Astrocyte of the spinal cord (primary cell): ENCODE measurements at places on chromosomes 3 and 15.
A peak's percentile ranks its signal among the peaks of the same experiment; 100 is the strongest.

DNA sequence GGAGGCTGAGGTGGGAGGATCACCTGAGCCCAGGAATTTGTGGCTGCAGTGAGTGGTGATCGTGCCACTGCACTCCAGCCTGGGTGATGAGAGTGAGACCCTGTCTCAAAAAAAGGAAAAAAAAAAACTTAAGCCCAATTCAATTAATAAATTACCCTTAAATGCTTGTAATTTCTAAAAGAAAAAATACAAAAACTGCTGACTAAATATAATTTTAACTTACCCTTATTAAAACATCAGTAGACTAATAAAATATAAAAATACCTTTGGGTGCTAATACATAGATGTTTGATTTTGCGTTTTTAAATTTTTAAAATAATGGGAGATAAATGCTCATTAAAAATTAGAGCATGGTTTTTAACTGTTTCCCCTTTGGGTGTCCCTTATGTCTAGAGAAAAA is 17.5 kb upstream of the SLC25A26 start:
- no peak for DNase-seq

- no peak for DNase-seq
These were observed 29.2 kb upstream of the SV2B start for GRCh38 chr15:91070872-91071271.

GRCh38 chr15:48869966-48870365 is 8.0 kb upstream of the EID1 start:
- no peak for DNase-seq

GRCh38 chr3:74121761-74122160 is 492.7 kb downstream of the CNTN3 start:
- DNase-seq: no peak

DNA sequence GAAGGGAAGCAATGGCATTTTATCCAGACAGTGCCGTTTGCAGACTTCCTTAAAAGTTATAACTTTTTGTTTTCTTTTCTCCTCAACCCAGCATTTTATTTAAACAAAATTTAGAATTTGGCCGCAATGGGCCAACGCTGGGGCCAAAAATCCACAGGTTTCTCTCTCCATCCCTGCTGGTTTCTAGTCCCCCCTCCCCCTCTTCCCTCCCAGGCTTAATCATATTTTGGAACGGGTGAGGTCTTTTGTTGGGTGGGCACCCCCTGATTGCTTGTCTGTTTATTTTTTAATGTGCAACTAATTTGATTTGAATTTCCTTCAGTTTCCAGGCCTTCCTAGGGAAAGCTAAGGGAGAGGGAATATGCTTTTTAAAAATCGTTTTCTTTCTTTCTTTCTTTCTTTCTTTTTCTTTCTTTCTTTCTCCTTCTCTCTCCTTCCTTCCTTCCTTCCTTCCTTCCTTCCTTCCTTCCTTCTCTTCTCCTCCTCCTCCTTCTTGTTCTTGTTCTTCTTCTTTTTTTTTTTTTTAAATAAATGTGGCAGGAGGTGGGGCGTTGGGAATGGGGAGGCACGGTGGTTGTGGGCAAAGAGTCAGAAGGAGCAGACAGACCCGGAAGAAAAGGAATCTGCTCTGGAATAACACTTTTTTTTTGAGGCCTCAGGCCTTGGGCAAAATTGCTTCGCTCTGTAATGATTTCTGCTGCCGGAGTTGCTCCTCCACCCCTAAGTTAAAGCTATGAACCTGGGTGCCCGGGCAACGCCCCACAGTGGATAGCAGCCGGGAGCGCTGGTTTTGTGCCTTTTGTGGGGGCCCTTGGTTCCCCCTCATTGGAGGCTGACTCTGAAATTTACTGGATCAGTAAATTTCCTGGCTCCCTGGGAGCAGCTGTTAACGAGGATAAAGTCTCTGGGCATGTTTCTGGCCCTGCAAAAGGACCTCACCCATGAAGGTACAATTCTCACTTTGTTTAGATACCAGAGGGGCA is 1.9 kb downstream of the FNDC3B start:
- DNase-seq: peak; percentile 54

GRCh38 chr3:100710261-100710968 is 1.1 kb downstream of the TFG start:
- DNase-seq: peak; percentile 70

DNA sequence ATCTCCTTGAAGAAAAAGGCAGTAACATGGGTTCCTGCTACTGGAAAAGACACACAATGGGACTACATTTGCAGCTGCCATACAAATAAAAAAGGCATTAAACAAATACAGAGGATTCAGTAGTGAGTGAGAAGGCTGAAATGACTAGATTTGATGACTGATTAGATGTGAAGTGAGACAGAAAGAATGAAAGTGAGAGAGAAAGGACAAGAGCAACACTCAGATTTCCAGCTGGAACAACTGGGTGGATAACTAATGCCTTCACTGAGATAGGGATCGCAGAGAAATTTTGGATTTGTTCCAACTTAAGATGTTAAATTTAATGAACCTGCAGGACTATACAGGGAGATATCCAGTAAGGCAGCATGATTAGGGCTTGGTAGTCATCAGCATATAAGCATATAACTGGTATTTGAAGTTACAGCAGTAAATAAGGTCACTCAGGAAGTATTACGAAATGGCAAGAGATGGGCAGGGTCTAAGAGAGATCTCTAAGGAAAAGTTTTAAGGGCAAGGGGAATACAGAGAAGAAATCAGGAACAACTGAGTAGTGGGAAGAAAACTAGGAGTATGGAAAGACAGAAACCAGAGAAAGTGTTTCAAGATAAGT is 8.2 kb downstream of the OSBPL11 start:
- no peak for DNase-seq

GRCh38 chr3:72265256-72266015 is 480.5 kb upstream of the PROK2 start:
- DNase-seq: no peak

DNA sequence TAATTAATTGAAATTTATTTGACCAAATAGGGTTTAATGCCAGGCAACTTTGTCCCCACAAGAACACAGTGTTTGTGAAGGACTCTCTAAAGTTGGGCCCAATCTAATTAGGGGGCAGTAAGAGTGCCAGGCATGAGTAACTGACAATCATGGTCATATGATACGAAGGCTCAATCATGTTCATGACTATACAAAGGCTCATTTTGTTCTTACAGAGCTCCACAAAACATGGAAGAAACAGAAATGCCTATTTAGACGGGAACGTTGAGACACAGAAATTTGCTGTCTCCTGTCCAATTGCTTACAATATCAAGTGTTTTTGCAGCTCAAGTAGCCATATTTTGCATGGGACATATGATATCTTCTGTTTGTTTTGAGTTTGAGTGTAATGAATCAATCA is 391.1 kb downstream of the SI start:
- no peak for DNase-seq

DNA sequence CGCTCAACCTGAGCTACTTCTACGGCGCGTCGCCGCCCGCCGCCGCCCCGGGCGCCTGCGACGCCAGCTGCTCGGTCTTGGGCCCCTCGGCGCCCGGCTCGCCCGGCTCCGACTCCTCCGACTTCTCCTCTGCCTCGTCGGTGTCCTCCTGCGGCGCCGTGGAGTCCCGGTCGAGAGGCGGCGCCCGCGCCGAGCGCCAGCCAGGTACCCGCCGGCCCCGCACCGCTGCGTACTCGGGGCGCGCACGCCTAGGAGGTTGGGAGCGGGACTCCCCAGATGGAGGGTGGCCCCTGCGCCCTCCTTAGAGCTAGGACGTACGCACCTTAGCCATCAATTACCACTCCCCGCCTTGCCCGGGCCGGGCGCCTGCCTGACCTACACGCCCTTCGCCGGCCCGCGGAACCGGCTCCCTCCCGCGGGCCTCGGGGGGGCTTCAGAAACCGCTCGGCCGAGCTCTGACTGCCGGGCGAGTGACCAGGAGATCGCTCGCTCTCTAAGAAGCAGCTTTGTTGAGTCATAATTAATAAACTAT is 466 bp downstream of the NFKBIZ start:
- no peak for DNase-seq

- DNase-seq: peak; percentile 51
These were observed 2.9 kb downstream of the GNAT1 start for GRCh38 chr3:50194128-50194902.

DNA sequence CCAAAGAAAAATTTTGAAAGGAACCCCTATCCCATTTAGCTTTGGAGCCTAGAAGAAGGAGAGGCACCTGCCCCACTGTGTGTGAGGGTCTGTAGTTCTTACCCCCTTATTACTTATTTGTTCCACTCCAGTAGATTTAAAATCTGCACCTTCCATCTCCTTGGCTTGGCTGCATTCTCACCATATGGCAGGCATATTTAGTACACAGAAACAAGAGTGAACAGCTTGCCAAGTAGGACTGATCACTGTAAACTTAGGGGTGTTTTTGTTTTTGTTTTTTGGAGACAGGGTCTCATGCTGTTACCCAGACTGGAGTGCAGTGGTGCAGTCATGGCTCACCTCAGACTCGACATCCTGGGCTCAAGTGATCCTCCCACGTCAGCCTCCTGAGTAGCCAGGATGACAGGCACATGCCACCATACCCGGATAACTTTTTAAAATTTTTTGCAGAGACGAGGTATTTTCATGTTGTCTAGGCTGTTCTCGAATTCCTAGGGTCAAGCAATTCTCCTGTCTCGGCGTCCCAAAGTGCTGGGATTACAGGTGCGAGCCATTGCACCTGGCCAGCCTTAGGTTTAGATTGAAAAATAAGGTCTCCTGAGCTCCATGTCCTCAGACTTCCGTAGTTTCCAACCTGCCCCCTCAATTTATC is 14.1 kb upstream of the ANXA2 start:
- DNase-seq: no peak

GRCh38 chr3:145911016-145911415 is 250.0 kb downstream of the PLOD2 start:
- DNase-seq: peak; percentile 26

- DNase-seq: no peak
These were observed 11.2 kb upstream of the LMAN1L start for GRCh38 chr15:74801311-74801997.

DNA sequence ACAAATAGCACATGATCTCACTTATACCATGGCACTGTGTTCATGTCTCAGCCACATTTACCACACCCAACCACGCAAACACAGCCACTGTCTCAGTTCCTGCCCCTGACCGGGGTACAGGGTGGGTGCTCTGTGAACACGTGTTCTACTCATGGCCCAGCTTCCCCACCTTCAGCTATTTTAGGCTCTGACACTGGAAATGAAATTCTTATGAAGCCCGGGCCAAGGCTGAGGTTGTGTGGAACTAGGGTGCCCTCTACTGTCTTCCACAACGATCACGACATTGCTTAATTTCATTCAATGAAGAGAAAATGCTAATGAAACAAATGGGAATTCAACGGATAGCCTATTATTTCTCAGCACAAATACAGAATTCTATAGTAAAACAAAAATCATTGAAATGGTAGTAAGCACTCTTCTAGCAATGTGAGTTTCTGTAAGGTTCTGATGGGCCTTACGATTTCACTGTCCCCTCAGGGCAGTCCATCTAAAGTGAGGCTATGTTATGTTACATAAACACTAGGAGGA is 2.1 kb upstream of the GABRA5 start:
- DNase-seq: peak; percentile 59

DNA sequence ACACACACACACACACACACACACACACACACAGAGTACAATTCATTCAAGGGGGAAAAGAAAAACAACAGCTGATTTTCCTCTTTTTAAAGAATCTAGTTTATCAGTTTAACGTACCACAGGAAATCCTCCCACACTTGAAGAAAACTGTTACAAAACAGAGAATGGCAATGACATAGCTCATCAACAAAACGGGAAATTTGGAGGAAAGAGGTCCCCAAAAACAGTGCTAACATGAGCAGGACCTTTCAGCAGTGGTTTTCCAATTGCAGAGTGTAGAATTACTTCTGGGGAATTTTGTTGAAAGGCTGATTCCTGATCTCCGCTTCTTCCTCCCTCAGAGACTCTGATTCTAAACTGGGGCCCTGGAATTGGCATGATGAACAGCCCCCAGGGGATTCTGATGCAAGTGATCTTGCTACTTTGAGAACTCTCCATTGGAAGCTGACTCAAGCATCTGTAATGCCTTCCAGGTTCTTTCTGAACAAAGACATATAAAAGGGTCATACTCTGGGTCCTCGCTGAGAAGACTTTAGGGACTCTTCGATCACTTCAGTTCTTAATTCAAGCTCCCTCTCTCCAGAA is 442.6 kb upstream of the PROK2 start:
- DNase-seq: no peak

- DNase-seq: no peak
These were observed 57.5 kb upstream of the EPHB1 start for GRCh38 chr3:134737516-134737915.

- DNase-seq: peak; percentile 92
These were observed 93.9 kb downstream of the PCCB start for GRCh38 chr3:136343873-136344555.

DNA sequence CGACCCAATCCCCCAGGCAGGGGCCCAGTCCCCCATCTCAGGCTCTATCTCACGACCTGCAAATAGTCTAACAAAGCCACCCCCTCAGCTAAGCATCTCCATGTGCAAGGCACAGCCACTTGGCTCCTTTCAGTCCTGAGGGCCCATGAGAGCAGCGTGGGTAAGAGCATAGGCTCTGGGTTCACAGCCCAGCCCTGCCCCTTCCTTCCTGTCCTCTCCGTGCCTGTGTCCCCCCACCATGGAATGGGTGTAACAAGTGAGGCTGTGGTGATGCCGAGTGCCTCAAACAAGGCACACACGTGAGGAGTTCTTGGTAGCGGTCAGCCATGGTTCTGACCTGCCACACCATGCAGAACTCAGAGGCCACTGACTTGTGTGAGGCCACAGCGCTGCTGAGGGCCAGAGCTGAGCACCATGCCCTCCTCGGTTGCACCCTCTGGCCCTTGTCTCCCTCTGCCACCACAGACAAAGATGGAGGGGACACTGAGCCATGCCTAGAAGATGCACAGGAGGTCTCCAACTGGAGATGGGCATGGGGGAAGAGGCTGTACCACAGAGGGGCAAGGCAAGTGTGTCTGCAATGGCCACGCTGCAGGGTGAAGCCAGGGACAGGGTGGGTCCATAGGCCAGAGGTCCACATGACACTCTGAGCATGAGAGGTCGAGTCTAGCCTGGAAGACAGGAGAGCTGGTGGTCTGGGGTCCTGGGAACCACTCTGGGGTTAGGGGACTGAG is 10.0 kb downstream of the TPRA1 start:
- no peak for DNase-seq

DNA sequence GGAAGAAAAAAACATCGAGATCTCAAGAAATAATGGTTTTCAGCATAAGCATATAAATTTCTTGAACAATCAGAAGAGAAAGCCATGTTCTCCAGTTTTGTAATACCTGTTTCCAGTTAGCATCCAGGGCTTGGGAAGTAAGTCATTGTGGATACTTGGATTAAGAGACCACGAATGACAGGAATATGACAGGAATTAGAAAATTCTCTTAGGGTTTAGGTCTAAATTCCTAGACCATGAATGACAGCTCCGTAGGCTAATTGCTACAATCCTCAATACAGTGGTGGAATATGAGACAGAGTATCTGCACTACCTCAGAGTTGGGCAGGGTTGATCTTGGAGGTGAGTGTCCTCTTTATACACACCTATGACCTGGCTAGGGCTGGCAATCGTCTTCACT is 517.5 kb downstream of the NTRK3 start:
- DNase-seq: no peak

- no peak for DNase-seq
These were observed 52.4 kb downstream of the TBL1XR1 start for GRCh38 chr3:177144922-177145321.

GRCh38 chr3:27114684-27115083 is 254.5 kb downstream of the NEK10 start:
- DNase-seq: peak; percentile 23
